ENCODE measurements at places on chromosomes 7 and 10. TPM values are rescaled to one million over a fixed set of nuclear protein-coding genes. Genes with fewer than 3 reads are reported as not detected.

The CALY gene
- total RNA-seq = not detected

The KCNMA1 gene
- 2.7 TPM for total RNA-seq

The KLLN gene
- total RNA-seq = 0.97 TPM

The PTPN20 gene
- not detected for total RNA-seq

The AKR1C4 gene
- not detected for total RNA-seq

The HOXA11 gene
- total RNA-seq = not detected

The COL26A1 gene
- total RNA-seq = not detected

The SEPHS1 gene
- total RNA-seq = 47.7 TPM

The FXYD4 gene
- total RNA-seq = not detected

The C7orf57 gene
- not detected for total RNA-seq

The WNT2 gene
- total RNA-seq = not detected

The CCL24 gene
- total RNA-seq = not detected

The FAM237B gene
- not detected for total RNA-seq

Measured in cardiac atrium fibroblast (primary cell).